ENCODE measurements at places on chromosomes 6 and 20. TPM values are rescaled to one million over a fixed set of nuclear protein-coding genes. Genes with fewer than 3 reads are reported as not detected.

DNA sequence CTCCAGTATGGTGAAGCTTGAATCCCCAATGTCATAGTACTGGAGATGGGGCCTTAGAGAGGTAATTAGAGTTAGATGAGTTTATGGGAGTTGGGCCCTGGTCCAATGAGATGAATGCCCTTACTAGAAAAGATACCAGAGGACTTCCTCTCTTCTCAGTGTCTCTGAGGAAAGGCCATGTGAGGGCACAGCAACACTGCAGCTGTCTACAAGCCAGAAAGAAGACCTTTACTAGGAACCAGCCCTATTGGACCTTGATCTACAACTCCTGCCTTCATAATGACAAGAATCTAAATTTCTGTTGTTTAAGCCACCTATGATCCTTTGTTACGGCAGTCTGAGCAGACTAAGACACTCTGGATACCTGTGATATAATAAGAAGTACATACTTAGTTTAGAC lies 31.4 kb upstream of the AKAP7 start:
- no peak overlapping the region for H3K4me3 ChIP-seq
- H3K36me3 ChIP-seq = no peaks in the 10 kb centered on the region
- no peaks in the 10 kb centered on the region for H3K4me1 ChIP-seq
- no peaks in the 10 kb centered on the region for H3K27me3 ChIP-seq
- no peak overlapping the region for H3K27ac ChIP-seq
- no peak for DNase-seq

DNA sequence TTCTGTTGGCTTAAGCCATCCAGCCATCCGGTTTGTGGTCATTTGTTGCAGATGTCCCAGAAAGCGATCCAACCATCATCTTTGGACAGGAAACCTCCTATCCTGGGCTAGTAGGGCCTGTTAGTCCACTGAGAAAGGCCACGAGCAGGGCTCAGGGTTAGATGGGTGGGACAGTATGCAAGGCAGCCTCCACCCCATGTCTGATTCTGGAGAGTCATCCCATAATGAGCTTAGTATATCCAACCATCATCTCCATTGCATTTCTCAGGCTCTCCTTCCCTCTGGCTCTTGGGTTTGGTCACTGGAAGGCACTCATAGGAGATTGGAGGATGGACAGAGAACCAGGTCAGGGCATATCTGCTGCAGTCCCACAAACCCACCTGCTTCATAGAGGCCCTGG lies 117.8 kb downstream of the LRFN2 start:
- no peaks in the 10 kb centered on the region for H3K27me3 ChIP-seq
- H3K36me3 ChIP-seq = no peaks in the 10 kb centered on the region
- H3K4me3 ChIP-seq = no peak overlapping the region
- DNase-seq = no peak

DNA sequence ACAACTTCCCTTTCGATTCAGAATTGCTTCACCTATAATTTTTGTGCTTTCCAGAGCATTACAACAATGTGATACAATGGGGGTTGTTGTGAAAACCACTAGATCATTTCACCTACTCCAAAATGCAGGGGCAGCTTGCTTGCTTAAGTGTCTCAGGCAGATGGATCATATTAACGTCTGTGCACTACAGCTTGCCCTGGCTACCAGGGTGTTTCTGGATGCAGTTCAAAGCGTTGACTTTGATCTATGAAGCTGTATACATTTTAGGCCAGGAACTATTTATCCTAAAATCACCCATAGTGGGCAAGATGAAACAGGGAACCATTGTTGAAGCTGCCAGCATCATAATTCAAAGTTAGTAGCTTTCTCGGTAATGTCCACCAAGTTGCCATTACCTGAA lies 339.5 kb upstream of the HSF2 start:
- no peak for DNase-seq
- no peaks in the 10 kb centered on the region for H3K4me1 ChIP-seq
- H3K36me3 ChIP-seq = no peaks in the 10 kb centered on the region
- no peaks in the 10 kb centered on the region for H3K27me3 ChIP-seq
- H3K27ac ChIP-seq = no peak overlapping the region

- no peak overlapping the region for H3K4me3 ChIP-seq
- no peaks in the 10 kb centered on the region for H3K36me3 ChIP-seq
- no peak overlapping the region for H3K27ac ChIP-seq
Measured at GRCh38 chr20:1672728-1673127, 15.1 kb upstream of the SIRPG start.

GRCh38 chr6:35247642-35248231 lies 11.8 kb upstream of the ZNF76 start:
- DNase-seq = no peak
- no peaks in the 10 kb centered on the region for H3K36me3 ChIP-seq
- H3K4me3 ChIP-seq = no peak overlapping the region
- no peaks in the 10 kb centered on the region for H3K27me3 ChIP-seq

DNA sequence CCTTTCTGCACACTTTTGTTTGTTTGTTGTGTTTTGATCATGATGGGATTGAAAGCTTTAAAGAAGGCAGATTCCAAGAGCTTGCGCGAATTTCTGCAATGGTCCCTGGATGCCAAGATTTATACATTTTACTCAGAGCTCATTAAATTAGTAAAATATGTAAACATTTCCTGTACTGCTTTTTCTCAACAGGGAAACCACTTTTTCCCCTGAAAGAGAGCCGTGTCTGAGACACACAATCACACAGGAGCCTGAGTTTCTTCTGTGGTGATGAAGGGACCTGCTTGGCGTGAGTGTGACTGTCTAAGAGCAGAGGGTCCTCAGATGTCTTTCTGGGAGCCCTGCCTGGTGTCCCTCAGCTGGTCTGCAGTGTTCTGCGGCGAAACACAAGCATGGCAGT lies 12.1 kb upstream of the TAGAP start:
- no peaks in the 10 kb centered on the region for H3K27me3 ChIP-seq
- H3K27ac ChIP-seq = no peak overlapping the region
- no peak for DNase-seq
- H3K36me3 ChIP-seq = no peaks in the 10 kb centered on the region
- no peaks in the 10 kb centered on the region for H3K4me1 ChIP-seq

DNA sequence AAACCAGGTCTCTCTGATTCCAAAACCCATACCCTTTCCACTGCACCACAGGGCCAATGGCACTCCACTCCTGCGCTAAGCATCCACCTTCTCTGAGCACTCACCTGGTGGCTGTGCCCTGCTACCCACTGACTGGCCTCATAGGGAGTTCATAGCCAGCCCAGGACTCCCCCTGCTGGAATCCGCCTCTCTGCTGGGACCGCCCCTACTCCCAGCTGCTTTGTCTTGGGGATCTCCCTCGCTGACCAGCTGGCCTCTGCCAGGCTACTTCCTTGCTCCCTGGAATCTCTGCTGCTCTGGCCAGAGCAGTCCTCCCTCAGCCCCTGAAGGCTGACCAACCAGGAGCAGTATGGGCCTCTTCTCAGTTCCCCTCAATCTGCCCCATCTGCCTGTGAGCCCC lies 129.7 kb downstream of the FAXC start:
- H3K36me3 ChIP-seq = no peaks in the 10 kb centered on the region
- H3K4me1 ChIP-seq = no peaks in the 10 kb centered on the region
- no peak overlapping the region for H3K27ac ChIP-seq
- no peak overlapping the region for H3K4me3 ChIP-seq
- no peak for DNase-seq

DNA sequence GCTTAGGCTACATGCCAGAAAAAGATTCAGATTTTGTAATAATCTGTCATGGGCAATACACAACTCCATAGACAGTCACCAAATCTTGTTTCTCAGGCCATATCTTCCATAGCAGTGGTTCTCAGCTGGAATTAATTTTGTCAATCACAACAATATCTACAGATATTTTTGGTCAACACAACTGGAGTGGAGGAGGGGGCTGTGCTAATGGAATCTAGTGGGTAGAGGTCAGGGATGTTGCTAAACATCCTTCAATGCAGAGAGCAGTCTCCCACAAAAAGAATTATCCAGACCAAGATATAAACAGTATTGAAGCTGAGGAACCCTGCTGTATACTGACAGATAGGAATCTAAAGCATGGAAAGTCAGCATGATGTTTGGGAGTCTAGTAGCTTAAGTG lies 174.6 kb downstream of the UBE3D start:
- no peaks in the 10 kb centered on the region for H3K36me3 ChIP-seq
- H3K4me1 ChIP-seq = no peaks in the 10 kb centered on the region
- H3K27ac ChIP-seq = no peak overlapping the region
- H3K4me3 ChIP-seq = no peak overlapping the region
- DNase-seq = no peak

The LAMA2 gene
- total RNA-seq = 33.9 TPM

The EDN3 gene
- total RNA-seq = 0.89 TPM

The NMBR gene
- not detected for total RNA-seq

The PTK6 gene
- total RNA-seq = not detected
